ENCODE measurements at places on chromosomes 2 and 18. TPM values are rescaled to one million over a fixed set of nuclear protein-coding genes. Genes with fewer than 3 reads are reported as not detected.

SFT2D3 gene
- total RNA-seq, result 7.1 TPM

C2orf92 gene
- total RNA-seq, result 32.0 TPM

- no peaks in the 10 kb centered on the region for H3K27me3 ChIP-seq
- no peaks in the 10 kb centered on the region for H3K36me3 ChIP-seq
- DNase-seq, result no peak
- no peak overlapping the region for H3K4me3 ChIP-seq
Observed at GRCh38 chr2:5227062-5227699, 465.0 kb upstream of the SOX11 start.

DNA sequence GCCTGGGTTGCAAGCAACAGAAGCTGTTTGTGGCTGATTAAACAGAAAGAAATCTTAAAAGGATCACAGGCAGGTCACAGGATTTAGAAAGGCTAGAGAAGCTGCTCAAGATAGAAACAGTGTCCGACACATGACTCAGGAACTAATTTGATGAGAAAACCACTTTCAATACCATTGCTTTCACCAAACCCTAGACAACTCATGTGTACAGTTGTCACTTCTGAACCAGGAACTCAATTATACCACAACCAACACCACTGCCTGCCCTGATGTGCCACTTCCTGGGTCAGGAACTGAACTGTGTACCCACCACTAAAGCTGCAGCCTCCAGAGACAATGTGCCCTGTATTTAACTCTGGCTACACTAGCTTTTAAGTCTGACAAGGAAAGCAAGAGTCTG lies 56.0 kb downstream of the TMEM247 start:
- no peak overlapping the region for H3K4me3 ChIP-seq
- H3K4me1 ChIP-seq, result peaks cover 5% of the 10 kb centered on the region
- no peak overlapping the region for H3K27ac ChIP-seq
- no peaks in the 10 kb centered on the region for H3K36me3 ChIP-seq

DNA sequence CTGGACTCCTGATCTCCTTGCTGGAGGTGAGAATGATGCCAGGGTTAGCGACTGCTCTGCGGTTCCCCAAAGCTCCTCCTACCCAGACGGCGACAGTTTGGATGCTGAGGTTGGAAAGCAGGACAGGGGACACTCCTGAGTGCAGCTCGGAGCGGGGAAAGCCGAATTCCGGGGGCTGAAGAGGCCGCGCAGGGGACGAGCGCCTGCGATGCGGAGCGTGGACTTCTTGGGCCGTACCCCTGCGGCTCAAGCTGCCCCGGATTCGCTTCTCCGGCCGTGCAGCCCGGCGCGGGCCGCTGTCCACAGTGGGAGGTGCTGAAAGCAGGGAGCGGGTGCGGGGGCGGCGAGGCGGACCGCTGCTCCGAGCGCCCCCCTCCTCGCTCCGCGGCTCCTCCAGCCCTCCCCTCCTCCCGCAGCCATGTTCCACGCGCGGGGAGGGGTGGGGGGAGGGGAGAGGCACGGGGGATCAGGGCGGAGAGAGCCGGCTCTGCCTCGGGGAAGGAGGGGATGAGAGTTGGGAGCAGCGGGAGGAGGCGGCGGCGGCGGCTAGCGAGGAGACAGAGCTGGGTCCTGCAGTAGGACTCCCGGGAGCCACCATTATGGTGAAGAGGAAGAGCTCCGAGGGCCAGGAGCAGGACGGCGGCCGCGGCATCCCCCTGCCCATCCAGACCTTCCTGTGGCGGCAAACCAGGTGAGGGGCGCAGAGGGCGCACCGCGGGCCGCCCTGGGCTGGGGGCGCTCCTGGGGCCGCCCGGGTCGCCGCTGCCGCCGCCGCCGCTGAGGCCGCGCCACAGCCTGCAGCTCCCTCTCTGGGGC lies at the start of gene UNC80:
Gene UNC80, plus strand, starts transcription at position 359 of the 816 bp plus-strand sequence. Its CDS starts 241 bp downstream, at position 600.
- peaks cover 7% of the 10 kb centered on the region for H3K27me3 ChIP-seq
- DNase-seq, result no peak
- no peaks in the 10 kb centered on the region for H3K36me3 ChIP-seq
- no peak within 1 kb of the TSS for H3K27ac ChIP-seq

GRCh38 chr2:107591561-107592279 lies 235.0 kb upstream of the RGPD4 start:
- no peaks in the 10 kb centered on the region for H3K36me3 ChIP-seq
- DNase-seq, result no peak
- H3K27ac ChIP-seq, result no peak overlapping the region

DNA sequence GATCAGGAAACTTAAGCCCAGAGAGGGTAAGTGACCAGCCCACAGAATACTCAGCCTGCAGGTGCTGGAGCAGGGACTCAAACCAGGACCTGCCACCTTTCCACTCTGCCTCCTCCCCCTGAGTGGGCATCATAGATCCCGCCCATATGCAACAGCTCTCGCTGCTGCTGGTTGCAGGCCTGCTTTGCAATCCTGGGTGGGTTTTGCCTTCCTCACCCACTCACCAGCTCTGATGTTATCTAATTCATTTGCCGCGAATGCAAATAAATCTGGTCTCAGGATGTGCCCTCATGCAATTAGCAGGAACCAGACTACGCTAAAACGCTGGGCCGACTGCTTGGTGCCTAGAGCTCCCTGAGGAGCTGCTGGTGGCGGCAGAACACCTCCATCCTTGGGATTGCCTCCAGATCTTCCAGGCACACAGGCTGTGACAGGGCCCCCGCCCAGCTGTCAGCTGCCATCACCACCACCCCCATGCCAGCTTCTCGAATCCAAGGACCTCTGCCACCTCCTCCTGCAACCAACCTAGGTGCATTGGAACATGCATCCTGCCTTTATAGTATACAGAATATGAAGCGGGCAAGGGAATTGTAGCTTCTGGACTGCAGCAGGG lies 28.8 kb downstream of the CNGA3 start:
- no peak overlapping the region for H3K4me3 ChIP-seq
- H3K27me3 ChIP-seq, result no peaks in the 10 kb centered on the region
- H3K4me1 ChIP-seq, result peaks cover 16% of the 10 kb centered on the region
- no peak overlapping the region for H3K27ac ChIP-seq

DNA sequence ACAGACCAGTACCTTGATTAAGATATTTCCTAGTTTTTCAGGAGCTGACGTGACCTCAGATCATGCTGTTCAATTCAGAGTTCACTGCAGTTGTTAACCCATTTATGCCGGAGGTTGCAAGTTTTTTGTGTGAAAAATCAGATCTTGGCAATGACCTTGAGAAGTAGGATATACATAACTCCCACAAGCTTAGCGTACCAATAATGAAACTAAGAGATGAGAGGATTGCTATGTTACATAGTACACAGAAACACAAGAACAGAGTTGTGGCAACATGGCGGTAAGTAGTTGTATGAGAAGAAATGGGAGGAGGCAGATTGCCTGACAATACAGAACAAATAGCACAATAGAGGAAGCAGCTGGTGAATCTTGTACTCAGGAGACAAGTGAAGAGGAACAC lies 39.1 kb downstream of the PPIG start:
- H3K36me3 ChIP-seq, result peaks cover 9% of the 10 kb centered on the region
- no peak for DNase-seq
- H3K4me3 ChIP-seq, result no peak overlapping the region

- no peaks in the 10 kb centered on the region for H3K27me3 ChIP-seq
- H3K4me1 ChIP-seq, result peaks cover 18% of the 10 kb centered on the region
- no peak overlapping the region for H3K27ac ChIP-seq
- no peak for DNase-seq
Observed at GRCh38 chr2:107418708-107419107, 408.0 kb upstream of the RGPD4 start.

All from thoracic aorta (tissue), 2 donors.